Right renal pelvis (tissue), 4 donors: ENCODE measurements at places on chromosomes 5 and 9. TPM values are rescaled to one million over a fixed set of nuclear protein-coding genes. Genes with fewer than 3 reads are reported as not detected.

DNA sequence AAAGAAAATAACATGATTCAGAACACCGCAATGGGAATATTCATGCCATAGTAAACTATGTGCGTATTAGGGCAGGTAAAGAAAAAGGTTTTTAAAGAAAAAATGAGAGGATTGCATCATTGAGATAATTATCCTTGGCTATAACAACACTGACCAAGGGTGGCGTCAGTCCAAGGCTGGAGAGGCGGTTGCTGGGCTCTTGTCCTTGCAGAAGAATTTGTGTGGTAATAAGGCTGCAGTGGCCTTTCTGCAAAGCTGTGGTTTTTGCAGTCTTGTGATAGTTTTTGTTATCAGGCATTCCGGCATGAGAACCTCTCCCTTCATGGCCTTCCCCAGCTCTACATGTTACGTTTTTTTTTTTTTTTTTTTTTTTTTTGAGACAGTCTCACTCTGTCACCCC, 14.0 kb downstream of the BOD1 start:
- DNase-seq, result no peak

GRCh38 chr9:8266861-8267260, 467.3 kb upstream of the DMAC1 start:
- no peak for DNase-seq

DNA sequence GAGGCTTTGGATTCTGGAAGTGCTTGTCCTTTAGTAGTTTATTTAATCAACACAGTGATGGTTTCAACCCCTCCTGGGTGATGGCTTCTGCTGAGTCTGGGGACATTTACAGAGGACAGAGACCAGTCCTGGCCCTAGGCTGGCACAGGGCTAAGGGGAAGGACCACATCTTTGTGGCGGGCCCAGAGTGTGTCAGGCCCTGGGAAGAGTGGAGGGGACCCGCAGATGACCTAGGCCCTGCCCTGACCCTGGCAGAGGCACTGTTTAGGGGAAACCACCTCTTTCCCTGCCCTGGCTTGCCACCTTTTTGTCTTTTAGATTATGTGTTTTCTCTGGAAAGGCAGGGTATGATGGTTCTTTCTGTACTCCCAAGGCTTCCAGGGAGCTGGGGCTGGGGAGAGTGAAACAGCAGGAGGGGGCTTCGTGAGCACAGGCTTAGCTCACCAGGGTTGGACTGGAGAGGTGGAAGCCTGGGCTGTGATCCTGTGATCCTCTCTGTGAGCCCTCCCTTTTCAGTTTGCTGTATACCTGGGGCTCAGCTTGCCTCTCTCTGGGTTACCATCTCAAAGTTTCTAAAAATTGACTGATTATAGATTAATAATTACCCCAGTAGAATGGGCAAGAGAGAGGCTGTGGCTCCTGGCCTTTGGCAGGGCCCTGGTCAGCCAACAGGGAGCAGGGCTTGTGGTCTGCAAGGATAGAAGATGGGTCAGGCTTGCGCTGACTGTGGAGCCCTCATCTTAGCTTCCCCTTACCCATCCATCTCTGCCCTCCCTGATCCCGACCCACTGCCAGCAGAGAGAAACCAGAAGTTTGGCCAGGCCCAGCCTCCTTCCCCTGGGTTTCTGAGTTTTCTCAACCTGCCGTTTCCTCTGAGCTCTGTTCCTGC, 1.7 kb upstream of the SYNPO start:
- no peak for DNase-seq

Gene ABLIM3
- polyA plus RNA-seq, result 0.94 TPM

Gene ANGPTL2
- 11.1 TPM for polyA plus RNA-seq

Gene C5orf34
- 4.5 TPM for polyA plus RNA-seq

Gene BRINP1
- 5.5 TPM for polyA plus RNA-seq
